Body of pancreas (tissue), 4 donors: ENCODE measurements at places on chromosomes 3 and 15. TPM values are rescaled to one million over a fixed set of nuclear protein-coding genes. Genes with fewer than 3 reads are reported as not detected.

The SLC51B gene
- not detected for total RNA-seq

The STARD9 gene
- total RNA-seq: 4.7 TPM

The GOLGA6L9 gene
- 5.2 TPM for total RNA-seq

The MEGF11 gene
- total RNA-seq: not detected

The ALDH1A3 gene
- 19.5 TPM for total RNA-seq

DNA sequence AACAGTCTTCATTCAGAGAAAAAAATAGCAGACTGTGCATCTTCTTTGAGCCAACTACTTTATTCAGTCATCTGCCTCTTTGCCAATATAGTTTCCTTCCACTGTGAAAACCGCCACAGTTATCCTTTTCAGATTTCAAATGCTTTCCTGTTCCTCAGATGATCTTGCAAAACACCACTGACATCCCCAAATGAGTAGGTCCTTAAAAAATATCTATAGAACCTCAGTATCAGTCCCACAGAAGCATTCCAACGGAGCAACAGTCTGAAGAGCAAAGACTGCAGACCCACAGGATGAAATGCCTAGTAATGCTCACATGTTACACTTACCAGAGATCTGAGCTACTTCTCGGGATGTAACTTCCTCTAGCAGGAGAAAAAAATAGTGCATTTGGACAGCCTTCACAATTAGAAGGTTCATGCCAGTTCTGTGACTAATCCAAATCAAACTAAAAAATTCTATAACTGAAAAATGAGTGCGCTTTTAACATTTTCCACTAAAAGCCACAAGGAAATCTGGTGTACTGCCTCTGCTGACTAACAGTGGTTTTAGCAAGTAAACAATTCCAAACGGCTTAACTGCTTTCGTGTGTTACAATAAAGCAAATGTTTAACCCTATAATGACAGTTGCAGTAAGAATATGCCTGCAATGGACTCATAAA lies at the start of gene ANKRD28:
Gene ANKRD28, minus strand, starts transcription at position 338 of the 662 bp plus-strand sequence. CDS start 1,458 bp downstream, outside the sequence.
- DNase-seq: no peak
- H3K4me1 ChIP-seq: peaks cover 63% of the 10 kb centered on the region
- H3K36me3 ChIP-seq: no peaks in the 10 kb centered on the region
- peak within 1 kb of the TSS; percentile 70 for H3K27ac ChIP-seq

- DNase-seq: no peak
- no peaks in the 10 kb centered on the region for H3K27me3 ChIP-seq
- no peaks in the 10 kb centered on the region for H3K4me1 ChIP-seq
- no peak overlapping the region for H3K27ac ChIP-seq
- H3K4me3 ChIP-seq: no peak overlapping the region
These were observed 69.6 kb downstream of the APBA2 start for GRCh38 chr15:28955160-28955992.

DNA sequence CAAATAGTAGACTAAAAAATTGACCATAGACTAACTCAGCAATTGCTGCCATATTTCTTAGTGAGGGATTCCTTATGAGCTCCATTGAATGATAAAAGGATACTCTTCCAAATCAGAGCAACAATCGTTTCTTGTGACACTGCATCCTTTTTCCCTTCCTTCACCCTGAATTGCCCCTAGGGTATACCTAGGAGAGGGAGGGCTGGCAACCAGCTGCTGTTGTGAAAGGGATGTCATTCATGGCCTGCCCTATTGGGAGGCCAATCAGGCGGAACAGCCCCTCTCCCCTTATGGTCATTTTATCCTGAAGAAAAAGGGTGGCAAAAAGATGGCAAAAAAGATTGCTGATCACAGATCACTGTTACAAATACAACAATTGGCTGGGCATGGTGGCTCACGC lies 26.3 kb downstream of the B3GNT5 start:
- H3K27ac ChIP-seq: no peak overlapping the region
- DNase-seq: no peak
- H3K4me3 ChIP-seq: no peak overlapping the region
- H3K27me3 ChIP-seq: no peaks in the 10 kb centered on the region
- H3K36me3 ChIP-seq: no peaks in the 10 kb centered on the region
- H3K4me1 ChIP-seq: peaks cover 11% of the 10 kb centered on the region

GRCh38 chr3:49654955-49655556 lies 19.1 kb upstream of the APEH start:
- DNase-seq: no peak
- no peaks in the 10 kb centered on the region for H3K36me3 ChIP-seq
- H3K27ac ChIP-seq: no peak overlapping the region
- no peaks in the 10 kb centered on the region for H3K4me1 ChIP-seq

DNA sequence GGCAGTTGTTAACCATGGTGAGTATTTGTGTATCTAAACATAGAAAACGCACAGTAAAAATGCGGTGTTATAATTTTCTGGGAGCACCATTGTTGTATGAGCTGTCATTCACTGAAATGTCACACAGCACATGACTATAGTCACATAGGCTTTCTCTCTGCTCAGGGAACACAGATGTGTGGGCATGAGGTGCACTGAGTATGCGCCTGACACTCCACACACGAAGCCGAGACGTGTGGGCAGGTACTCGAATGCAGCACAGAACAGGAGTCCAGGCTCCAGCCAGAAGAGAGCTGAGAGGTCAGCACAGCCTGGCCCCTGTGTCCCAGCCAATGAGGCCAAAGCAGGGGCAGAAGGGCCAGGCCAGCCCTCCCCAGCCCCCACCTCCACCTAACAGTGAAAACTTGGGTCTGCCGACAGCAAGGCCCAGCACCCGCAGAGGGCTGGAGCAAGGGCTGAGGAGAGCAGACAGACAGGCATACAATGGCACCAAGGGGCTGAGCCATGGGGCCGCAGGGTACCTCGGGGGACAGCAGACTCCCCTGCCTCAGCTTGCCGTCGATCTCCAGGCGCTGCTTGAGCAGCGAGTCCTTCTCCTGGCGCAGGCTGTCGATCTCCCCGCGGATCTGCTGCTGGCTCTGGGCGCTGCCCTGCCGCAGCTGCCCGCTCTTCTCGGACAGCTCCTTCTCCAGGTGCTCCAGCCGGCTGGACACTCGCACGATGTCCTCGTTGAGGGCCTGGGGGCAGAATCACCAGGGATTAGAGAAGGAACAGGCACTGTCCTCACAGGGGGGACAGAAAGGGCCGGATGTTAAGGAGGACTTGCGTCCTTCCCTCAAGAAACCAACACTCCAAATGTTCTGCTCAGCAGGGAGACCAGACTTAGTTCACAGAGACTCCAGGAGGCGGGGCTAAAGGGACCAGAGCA lies 24.0 kb downstream of the KIF7 start:
- H3K4me3 ChIP-seq: no peak overlapping the region
- DNase-seq: no peak
- H3K36me3 ChIP-seq: no peaks in the 10 kb centered on the region

GRCh38 chr3:196996454-196997265 lies 28.0 kb upstream of the PIGZ start:
- H3K27me3 ChIP-seq: no peaks in the 10 kb centered on the region
- H3K4me1 ChIP-seq: no peaks in the 10 kb centered on the region
- H3K27ac ChIP-seq: no peak overlapping the region
- no peak for DNase-seq
- H3K4me3 ChIP-seq: no peak overlapping the region

DNA sequence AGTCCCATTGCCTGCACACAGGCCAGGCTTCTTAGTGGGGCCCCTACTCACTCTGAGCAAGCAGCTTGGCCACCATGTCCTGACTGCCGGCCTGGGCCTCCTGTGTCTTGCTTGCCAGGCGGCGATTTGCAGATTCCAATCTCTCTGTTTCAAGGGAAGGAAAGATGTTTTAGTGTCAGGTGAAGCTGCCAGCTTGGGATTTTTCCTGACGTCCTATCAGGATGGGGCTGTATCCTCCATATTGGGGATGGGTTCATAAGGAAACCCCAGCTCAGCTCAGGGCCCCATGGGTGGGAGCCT lies 8.5 kb downstream of the AMOTL2 start:
- no peaks in the 10 kb centered on the region for H3K27me3 ChIP-seq
- peaks cover 97% of the 10 kb centered on the region for H3K4me1 ChIP-seq
- peaks cover 20% of the 10 kb centered on the region for H3K36me3 ChIP-seq
- no peak overlapping the region for H3K4me3 ChIP-seq

DNA sequence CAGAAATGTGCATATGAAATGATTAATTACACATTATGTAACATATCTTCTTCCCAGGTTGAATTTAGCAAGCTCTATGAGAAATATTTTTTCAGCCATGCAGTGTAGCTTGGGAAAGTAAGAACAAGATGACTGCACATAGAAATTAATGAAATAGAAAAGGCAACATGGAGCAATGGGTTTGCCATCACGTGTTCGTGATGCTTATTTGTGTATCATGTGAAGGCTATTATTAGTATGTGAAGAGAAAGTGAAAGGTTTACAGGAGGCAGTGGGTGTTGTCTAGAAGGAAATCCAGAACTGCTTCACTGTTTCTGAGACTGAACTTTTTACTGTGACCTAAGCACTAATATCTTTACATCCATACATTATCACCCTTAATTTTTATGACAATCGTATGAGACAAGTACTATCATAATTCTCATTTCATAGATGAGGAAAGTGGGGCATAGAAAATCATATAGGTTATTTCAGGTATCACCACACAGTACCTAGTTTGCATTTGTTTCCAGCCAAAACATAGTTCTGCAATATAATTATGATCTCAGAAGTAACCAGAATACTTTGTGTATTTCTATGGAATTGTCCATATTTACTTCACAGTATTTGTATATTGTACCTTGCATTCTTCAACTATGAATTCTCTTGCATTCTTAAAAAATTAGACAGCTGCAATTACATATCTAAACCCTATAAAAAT lies 14.9 kb downstream of the SERPINI1 start:
- H3K27ac ChIP-seq: no peak overlapping the region
- no peaks in the 10 kb centered on the region for H3K27me3 ChIP-seq
- peaks cover 11% of the 10 kb centered on the region for H3K4me1 ChIP-seq
- H3K36me3 ChIP-seq: no peaks in the 10 kb centered on the region

- no peak overlapping the region for H3K4me3 ChIP-seq
- H3K27ac ChIP-seq: no peak overlapping the region
- no peaks in the 10 kb centered on the region for H3K27me3 ChIP-seq
- DNase-seq: no peak
- no peaks in the 10 kb centered on the region for H3K4me1 ChIP-seq
These were observed 245.4 kb downstream of the LRRN1 start for GRCh38 chr3:4044619-4045018.

- no peaks in the 10 kb centered on the region for H3K4me1 ChIP-seq
- no peaks in the 10 kb centered on the region for H3K36me3 ChIP-seq
- no peak for DNase-seq
- H3K27me3 ChIP-seq: no peaks in the 10 kb centered on the region
- H3K27ac ChIP-seq: no peak overlapping the region
These were observed 16.4 kb downstream of the APBA2 start for GRCh38 chr15:28901987-28902745.

- H3K27me3 ChIP-seq: no peaks in the 10 kb centered on the region
- no peak overlapping the region for H3K27ac ChIP-seq
- DNase-seq: no peak
- no peak overlapping the region for H3K4me3 ChIP-seq
- peaks cover 12% of the 10 kb centered on the region for H3K4me1 ChIP-seq
- no peaks in the 10 kb centered on the region for H3K36me3 ChIP-seq
These were observed 98.6 kb downstream of the MESD start for GRCh38 chr15:80891006-80891405.

GRCh38 chr3:183481582-183481981 lies 53.2 kb upstream of the MCF2L2 start:
- no peak overlapping the region for H3K27ac ChIP-seq
- H3K27me3 ChIP-seq: no peaks in the 10 kb centered on the region
- no peaks in the 10 kb centered on the region for H3K36me3 ChIP-seq
- no peak overlapping the region for H3K4me3 ChIP-seq
- no peak for DNase-seq
- no peaks in the 10 kb centered on the region for H3K4me1 ChIP-seq

DNA sequence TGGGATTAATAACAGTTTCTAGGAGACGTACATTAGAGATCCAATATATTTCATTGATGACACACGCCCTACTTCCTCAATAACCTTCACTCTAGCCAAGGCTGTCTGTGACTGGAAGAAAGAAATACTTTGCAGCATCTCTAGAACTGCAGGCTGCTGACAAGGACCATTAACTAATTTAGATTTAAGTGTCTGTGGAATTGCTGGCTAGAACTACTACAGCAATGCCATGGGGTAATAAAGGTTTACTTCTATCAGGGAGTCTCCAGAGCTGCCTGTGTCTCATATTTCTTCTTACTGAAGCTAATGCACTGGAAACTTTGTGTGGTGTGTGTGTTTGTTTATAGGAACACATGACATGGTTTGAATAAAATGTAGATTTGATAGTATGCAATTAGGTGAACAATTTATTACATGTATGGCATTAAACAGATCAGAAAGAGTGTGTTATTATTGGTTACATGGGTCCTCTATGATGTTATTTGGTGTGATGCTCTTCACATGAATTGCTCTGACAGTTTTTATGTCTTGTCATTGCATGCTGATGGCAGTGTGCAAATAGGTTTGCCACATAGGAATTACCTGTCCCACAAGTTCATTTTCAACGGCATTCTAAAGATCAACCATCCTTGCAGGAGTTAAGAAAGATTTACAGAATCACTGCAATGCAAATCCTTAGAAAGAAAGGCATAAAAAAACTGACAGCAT lies 916.2 kb upstream of the CADM2 start:
- no peaks in the 10 kb centered on the region for H3K27me3 ChIP-seq
- H3K4me3 ChIP-seq: no peak overlapping the region
- H3K4me1 ChIP-seq: no peaks in the 10 kb centered on the region
- H3K36me3 ChIP-seq: no peaks in the 10 kb centered on the region

- no peaks in the 10 kb centered on the region for H3K27me3 ChIP-seq
- no peaks in the 10 kb centered on the region for H3K36me3 ChIP-seq
- DNase-seq: no peak
These were observed 12.1 kb upstream of the RPL14 start for GRCh38 chr3:40445062-40445461.

DNA sequence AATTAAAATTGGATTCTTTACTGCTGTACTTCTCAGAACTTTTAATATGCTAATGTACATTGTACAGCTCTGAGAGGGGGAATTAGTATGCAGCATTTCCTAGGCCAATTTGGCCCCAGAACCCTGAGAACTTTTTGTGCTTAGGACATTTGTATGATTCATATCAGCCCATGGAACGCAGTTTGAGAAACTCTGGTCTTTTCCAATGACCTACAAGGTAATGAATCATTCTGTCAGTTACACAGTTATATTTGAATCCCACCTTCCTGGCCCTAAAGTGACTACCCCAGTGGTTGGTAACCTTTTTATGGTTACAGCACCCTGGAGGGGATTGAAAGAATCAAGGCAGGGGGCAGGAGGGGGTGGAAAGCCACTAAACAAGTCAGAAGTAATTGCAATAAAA lies 25.6 kb upstream of the KBTBD12 start:
- no peak overlapping the region for H3K4me3 ChIP-seq
- peak; percentile 68 for DNase-seq
- peaks cover 32% of the 10 kb centered on the region for H3K4me1 ChIP-seq
- no peaks in the 10 kb centered on the region for H3K27me3 ChIP-seq
- H3K27ac ChIP-seq: peak overlapping the region; percentile 78

DNA sequence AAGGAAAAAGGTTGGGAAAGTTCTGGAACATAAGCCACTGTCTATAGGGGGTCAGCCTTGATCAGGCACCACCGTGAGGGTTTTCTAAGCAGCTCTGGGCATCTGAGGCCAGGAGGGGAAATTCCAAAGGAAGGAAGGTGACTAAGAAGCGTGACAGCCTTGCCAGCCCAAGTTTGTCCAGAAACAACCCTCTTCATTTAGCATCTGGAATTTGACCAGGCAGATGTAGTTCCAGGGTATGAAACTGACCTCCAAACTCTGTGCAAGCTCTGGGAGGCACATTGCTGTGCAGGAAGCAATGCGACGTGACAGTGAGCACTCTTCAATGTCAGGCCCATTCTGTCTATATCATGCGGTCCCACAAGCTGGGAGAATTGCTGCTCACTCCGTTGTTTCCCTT lies 85.4 kb upstream of the TPM1 start:
- no peak overlapping the region for H3K27ac ChIP-seq
- no peaks in the 10 kb centered on the region for H3K27me3 ChIP-seq
- H3K4me1 ChIP-seq: peaks cover 19% of the 10 kb centered on the region
- H3K4me3 ChIP-seq: no peak overlapping the region
